Midbrain (tissue), 1 donor: ENCODE measurements at places on chromosomes 12 and 14.
A peak's percentile ranks its signal among the peaks of the same experiment; 100 is the strongest.

- DNase-seq = no peak
These were observed 91.7 kb upstream of the RASSF8 start for GRCh38 chr12:25866586-25867378.

DNA sequence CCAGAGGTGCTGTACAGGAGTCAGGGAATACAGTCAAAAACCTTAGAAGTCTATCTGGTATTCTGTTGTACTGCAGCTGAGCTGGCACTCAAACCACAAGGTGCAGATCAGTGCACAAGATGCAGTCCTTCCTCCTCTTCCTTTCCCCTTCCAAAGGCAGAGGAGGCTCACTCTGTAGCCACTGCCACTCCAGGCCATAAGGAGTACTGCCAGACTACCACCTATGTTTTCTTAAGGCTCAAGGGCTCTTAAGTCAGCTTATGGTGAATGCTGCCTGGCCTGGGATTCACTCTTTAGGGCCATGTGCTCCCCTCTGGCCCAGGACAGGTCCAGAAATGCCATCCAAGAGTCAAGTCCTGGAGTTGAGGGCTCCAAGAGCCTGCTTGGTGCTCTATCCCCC is 200.3 kb downstream of the CRADD start:
- DNase-seq = no peak

DNA sequence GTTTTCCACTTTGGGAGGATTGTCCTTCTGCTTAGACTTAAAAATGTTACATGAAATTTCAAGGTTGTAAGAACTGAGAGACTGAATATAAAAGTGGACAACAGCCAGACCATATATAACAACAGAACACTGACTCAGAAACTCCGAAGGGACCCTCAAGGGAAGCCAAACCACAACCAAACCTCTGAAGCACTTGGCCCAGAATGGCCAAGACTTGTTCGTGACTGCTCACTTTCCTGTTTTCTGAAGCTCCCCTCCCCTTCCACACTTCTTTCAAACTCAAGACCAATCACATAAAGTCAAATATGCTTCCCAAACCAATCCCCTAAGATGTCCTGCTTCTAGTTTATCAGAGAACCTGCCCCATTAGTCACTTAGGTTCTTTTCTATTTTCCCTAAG is 13.7 kb downstream of the OR6J1 start:
- DNase-seq = no peak

DNA sequence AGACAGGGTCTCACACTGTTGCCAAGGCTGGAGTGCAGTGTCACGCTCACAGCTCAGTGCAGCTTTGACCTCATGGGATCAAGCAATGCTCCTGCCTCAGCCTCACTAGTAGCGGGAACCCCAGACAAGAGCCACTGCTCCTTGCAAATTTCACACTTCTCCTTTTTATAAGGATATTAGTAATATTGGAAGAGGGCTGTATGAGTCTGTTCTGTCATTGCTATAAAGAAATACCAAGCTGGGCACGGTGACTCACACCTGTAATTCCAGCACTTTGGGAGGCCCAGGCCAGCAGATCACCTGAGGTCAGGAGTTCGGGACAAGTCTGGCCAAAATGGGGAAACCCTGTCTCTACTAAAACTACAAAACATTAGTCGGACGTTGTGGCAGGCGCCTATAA is 12.9 kb upstream of the ORAI1 start:
- no peak for DNase-seq

DNA sequence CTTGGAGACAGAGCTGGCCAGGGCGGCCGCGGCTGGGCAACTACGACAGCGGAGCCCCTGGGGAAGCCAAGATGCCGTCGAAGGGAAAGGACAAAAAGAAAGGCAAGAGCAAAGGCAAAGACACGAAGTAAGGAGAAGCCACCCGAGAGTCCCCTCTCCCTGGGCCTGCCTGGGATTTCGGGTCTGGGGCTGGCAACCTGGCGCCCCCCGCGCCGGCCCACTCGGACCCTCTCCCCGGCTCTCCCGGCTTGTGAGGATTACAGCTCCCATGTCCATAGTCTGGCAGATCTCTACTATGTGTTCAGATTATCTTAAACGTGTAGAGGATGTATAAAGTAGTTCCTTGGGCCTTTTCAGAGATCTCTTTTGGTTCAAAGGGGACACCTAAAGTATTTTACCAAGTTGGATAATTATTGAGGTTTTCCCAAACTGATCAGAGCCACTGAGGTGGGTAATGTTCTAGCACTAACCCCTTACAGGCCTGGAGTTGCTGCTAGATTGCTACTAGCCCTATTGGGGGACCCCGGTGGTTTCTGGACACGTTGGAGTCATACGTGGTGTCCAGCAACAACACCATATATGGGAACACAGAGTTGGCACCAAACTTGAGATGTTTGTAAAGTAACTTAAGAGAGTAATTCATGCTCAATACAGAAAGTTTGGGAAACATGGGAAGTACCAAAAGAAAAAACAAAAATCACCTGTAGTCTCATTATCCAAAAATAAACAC is 424 bp downstream of the BBOF1 start:
- DNase-seq = peak; percentile 20

DNA sequence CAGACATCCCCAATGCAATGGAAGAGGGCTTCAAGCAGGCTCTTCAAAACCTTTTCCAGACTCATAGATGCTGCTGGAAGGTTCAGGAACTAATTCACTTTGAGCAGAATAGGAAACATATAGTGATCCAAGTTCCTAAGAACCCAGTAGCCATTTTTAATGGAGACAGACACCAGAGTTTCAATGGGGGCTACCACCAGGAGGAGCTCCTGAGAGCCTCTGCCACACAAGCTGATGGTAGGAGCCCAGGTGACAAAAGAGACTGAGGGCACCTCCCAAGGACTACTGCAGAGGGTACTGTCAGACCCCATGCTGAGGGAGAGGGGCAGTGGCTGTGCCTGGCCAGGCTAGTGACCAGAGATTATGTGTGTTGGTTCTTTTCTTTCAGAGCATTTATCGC is 45.9 kb downstream of the IFNG start:
- DNase-seq = no peak

GRCh38 chr12:80232837-80233236 is 133.5 kb downstream of the OTOGL start:
- no peak for DNase-seq

DNA sequence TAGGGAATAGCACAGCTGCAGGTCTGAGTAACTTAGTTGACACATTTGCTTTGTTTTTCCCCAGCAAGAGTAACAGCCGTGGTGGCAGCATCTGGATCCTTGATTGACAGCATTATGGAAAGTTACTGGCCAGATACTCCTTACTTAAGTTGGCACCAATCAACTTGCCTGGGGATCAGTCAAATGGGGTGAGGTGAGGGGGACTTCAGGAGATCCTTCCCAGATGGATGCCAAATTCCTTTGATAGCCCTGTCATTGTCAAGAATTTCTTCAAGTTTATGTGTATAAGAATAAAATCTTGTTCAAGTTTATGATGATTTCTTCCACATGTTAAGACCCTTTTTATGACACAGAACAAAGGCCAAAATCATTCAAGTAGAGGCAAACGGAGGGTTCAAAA is 618.4 kb downstream of the SLC6A15 start:
- DNase-seq = no peak

GRCh38 chr14:59093902-59094301 is 94.6 kb upstream of the DAAM1 start:
- DNase-seq = no peak

GRCh38 chr12:3571323-3571722 is 80.3 kb downstream of the PRMT8 start:
- DNase-seq = no peak

- no peak for DNase-seq
These were observed 7.7 kb downstream of the CCDC184 start for GRCh38 chr12:48191096-48191495.

- DNase-seq = no peak
These were observed 1006.2 kb upstream of the FLRT2 start for GRCh38 chr14:84523746-84524145.

DNA sequence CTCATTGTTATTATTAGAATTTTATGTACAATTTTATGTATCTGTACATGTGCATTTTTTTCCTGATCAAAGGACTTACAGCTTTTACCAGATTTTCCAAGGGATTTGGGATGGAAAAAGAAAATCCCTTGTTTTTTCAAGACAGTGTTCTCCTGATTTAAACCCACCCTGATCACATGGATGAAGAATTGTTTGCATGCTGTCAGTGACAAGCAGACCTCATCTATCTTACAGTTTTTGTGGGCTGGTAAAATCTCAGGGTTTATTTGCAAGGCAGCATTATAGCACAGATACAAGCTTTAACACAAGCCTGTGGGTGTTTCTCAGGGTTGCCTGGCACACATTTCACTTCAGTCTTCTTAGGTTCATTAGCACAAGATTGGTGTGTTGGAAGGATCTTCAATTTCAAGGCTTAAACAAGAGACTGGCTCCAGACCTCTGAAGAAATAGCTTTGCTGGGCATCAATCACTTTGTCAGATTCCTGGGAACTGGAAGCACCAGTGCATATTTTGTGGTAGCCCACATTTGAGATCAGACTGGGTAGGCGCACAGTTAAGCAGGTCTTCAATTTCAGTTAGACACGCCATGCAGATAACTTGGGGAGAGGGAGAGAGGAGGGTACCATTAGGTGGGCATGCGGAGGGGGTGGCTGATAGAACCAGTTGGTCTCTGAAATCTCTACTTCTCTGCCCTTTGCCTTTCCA is 118.0 kb downstream of the TBX5 start:
- DNase-seq = no peak

- DNase-seq = no peak
These were observed 14.1 kb upstream of the TMEM119 start for GRCh38 chr12:108611884-108612415.

DNA sequence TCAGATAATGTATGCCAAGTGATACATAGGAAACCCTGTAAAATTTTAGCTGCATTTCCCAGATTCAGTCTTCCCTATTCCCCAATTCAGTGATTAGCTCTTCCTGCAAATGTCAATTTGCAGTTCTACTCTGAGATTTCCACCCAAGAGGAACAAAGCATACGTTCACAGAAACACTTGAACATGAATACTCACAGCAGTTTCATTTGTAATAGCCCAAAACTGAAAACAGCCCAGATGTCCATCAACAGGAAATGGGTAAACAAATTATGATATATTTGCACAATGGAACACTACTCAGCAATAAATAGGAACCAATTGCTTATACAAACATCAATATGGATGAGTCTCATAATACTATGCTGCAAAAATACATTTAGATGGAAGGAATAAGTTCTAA is 194.2 kb downstream of the GXYLT1 start:
- DNase-seq = no peak

DNA sequence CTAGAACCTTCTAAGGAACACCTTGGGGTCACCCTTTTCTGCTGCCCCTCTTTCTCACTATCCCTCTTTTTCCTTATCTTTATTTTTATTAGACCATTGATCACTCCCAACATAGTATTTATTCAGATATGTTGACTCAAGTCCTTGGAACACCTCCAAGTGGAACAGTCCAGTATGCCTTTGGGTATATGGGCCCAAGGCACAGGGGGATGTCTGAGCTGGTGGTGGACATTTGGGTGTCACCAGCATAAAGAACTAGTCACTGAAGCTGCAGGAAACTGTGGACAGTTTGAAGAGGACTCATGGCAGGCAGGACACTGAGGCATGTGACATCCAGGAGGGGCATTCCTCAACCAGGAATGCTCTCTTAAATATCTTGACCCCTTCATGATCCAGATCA is 105.6 kb downstream of the VEZT start:
- no peak for DNase-seq

DNA sequence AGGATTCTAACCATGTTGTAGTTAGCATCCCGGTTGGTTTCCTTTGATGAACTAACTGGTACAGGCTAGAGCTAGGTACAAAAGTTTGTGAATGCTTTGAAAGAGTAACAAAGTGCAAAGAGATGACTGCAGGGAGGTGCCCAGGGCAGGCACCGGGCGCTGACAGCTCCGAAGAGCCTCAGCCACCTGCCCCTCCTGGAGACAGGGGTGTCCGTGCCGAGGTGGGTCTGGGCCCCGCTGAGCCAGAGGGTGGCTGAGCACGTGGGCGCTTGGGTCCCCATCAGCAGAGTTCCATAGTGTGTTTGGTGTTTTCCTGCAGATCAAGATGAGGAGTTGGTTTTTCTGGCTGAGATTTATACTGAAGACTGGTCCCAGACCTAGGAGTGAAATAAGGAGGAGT is 19.9 kb downstream of the PRKAB1 start:
- DNase-seq = no peak

GRCh38 chr12:75933101-75933500 is 98.5 kb downstream of the PHLDA1 start:
- no peak for DNase-seq

GRCh38 chr12:30692470-30692869 is 3.2 kb downstream of the IPO8 start:
- DNase-seq = no peak

- no peak for DNase-seq
These were observed 1.2 kb downstream of the ITGB7 start for GRCh38 chr12:53205747-53206419.

DNA sequence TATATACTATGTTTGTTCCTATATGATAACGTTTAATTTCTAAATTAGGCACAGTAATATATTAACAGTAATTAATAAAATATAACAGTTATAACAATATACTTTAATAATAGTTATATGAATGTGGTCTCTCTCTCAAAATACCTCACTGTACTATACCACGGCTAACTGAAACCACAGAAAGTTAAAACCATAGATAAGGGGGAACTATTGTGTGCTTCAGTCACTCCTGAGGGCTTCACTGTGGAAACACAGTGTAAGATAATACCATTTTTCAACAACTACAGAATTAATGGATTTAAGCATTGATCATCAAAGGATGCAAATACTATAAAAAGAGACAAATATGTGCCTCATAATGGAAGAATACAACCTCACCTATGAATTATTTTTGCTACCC is 266.4 kb upstream of the RGS6 start:
- no peak for DNase-seq
